ENCODE measurements at places on chromosomes 5 and 9.

- no peak for DNase-seq
Observed at GRCh38 chr5:171865471-171865870, 79.9 kb downstream of the SMIM23 start.

GRCh38 chr9:134765785-134766184 is 114.8 kb upstream of the FCN2 start:
- DNase-seq, result no peak

DNA sequence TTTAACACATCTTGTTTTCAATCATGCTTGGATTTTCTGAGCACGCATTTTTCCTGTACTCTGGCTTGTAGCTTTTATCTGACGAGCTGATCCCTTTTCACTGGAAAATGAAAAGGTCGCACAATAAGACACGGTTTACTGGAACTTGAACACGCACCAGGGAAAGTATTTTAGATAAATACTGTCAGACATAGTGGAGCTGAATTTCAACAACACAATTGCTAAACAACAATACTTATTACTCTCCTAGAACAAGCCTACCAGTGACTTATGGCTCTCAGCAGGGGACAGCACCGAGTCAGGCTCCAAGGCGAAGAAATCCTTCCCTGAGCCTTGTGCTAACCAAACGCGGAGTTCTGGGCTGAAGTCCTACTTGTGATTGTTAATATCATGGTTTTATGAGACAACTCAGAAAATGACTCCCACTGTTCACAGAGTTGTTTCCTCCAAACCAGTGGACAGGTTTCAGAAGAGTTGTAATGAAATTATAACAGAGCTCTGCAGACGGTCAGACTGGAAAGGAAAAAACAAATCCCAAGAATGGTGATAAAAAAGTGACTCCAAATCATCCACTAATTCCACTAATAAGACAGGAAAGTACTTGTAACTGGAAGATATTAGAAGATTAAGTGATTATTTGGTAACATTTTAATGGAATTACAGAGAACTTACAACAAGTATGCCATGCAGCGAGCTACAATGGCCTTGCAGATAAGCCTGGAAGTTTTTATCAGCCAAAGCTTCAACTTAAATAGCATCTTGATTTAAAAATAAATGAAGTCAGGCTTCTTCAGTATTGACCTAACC is 359.6 kb downstream of the EBF1 start:
- no peak for DNase-seq

DNA sequence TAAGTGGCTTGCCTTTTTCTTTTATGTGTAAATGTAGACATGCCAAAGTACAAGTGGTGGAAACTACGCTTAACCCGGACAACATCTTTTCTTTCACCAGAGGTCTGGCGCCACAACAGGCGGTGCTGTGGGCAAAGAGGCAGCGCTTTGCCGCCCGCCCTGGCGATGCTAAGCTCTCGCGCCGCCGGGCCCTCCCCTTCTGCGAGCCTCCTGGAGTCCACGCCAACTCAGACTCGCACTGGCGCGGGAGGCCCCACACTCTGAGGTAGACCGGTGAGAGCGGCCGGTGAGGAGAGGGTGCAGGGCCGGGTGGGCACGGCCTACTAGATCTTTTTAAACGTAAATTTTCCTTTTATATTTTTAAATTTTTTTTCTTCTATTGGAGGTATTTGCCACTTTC is 2253.1 kb upstream of the C9orf72 start:
- DNase-seq, result no peak

GRCh38 chr5:167482555-167482954 is 808.9 kb upstream of the WWC1 start:
- no peak for DNase-seq

GRCh38 chr5:116640236-116640635 is 65.6 kb upstream of the SEMA6A start:
- DNase-seq, result no peak

GRCh38 chr5:55672477-55672911 is 39.6 kb downstream of the SLC38A9 start:
- DNase-seq, result no peak
